ENCODE measurements at places on chromosomes 7 and 10.
A peak's percentile ranks its signal among the peaks of the same experiment; 100 is the strongest.

DNA sequence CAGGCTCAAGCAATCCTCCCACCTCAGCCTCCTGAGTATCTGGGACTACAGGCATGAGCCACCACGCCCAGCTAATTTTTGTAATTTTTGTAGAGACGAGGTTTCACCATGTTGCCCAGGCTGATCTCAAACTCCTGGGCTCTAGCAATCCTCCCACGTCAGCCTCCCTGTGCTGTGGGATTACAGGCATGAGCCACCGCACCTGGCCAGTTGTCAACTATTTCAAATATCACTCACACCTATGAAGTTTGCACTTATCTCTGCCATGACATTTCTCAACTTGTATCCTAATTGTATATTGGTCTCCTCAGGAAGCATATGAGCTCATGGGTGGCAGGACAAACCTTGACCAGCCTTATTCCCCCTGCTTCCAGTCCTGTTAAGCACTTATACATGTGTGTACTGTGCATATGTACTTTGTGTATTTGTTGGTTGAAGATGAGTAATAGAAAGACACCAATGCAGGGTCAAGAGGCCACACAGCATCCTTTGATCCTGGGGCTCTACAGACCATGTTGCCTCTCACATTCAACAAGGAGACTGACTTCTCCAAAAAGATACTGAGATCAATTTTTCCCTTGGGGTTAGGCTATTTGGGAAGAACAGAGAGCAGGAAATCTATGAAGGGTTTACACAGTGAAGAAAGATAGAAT, 82.2 kb downstream of the SLC16A9 start:
- no peak for DNase-seq

DNA sequence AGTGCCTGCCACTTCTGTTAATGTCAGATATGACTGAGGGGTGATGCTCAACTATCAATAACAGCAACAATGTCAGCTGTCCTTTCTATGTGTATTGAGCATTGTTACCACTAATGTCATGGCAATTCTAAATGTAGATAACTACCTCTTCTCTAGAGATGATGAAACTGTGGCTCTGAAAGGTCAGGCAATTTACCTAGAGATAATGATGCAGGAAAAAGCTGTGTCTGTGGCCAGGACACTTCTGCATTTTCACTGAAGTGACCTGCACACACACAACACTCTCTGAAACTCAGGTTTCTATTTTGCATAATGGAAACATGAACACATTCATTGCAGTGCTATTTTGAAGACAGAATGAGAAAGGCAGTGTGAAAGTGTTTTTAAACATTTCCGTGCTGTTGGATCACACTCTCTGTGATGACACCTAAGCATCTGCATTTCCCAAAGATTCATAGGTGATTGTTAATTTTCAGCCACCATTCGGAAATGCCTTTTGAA, 148.2 kb downstream of the KCND2 start:
- DNase-seq = no peak

- no peak for DNase-seq
These were observed 12.0 kb downstream of the STARD3NL start for GRCh38 chr7:38190011-38190410.

DNA sequence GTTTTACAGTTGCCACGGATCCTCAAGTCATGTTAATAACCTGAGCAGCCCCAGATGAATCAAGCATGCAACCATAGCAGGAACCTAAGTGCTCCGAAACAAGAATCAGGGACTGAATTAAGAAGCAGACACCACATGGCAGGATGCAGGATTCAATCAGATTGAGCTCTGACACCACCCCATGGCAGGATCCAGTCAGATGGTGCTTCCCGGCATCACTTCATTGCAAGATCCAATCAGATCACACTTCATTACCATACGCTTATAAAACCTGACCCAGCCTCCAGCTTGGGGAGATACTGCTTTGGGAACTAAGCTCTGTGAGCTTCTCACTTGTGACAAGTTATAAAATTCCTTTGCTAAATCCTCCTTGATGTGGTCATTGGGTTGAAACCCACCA, 55.3 kb downstream of the ABCB4 start:
- DNase-seq = no peak

DNA sequence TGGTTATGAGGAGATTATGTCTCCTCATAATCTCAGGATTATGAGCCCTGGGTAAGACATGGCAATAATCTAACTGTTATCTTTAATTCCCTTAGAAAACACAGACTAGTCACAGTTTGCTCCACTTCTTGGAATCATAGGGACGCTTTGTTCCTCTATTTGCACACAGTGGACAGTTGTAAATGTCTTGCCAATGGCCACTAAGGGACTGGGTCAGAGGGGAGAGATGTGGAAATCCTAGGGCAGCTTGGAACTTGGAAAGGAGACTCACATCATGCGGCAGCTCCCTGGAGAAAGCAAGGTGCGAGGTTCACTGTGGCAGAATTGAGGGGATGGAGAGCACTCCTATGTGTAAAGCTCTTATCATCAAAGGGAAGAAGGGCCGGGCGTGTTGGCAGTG, 266.1 kb downstream of the PRPF18 start:
- no peak for DNase-seq

DNA sequence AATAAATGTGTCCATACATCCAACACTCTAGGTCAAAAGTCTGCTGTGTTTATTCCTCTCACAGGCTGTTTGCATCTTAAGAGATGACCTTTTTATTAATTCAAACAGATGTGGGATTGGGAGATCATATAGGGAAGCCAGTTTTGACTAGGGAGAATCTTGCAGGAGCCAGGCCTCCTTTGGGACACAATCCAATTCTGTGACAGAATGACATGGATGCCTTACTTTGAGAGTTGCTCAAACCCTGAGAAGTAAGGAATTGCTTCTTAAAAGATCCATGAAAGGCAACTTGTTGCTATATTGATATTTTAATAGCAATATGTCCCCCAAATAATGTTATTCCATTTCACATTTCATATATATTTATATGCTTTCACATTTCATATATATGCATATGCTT, 53.5 kb upstream of the CACNB2 start:
- no peak for DNase-seq

GRCh38 chr7:13312307-13312706, 624.9 kb downstream of the ARL4A start:
- DNase-seq = no peak

GRCh38 chr10:132094581-132095234, 29.0 kb downstream of the JAKMIP3 start:
- DNase-seq = no peak

GRCh38 chr10:75585294-75585693, 153.9 kb downstream of the LRMDA start:
- no peak for DNase-seq

GRCh38 chr7:118245267-118246040, 20.9 kb downstream of the ANKRD7 start:
- DNase-seq = peak; percentile 61
